Fibroblast of skin of scalp (primary cell): ENCODE measurements at places on chromosomes 1 and 21.

- no peak for DNase-seq
These were observed 9.8 kb downstream of the C8A start for GRCh38 chr1:56864430-56864829.

DNA sequence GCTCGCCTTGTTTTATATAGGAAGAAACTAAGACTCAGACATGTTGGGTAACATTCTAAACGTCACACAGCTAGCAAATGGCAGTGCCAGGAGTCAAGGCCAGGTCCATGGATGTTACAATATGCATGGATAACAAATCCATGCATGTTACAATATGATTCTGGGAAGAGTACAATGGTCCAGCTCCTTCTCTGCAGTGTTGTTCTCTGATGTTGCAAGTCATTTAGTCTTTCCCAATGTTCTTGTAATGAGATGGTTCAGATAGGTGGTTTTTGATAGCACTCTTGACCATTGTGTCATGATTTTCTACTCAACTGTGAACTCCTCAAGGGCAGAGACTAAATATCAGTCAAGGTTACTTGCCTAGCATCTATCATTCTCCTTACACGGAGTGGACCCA is 15.7 kb upstream of the LRRN2 start:
- no peak for DNase-seq

- DNase-seq = no peak
These were observed 20.3 kb upstream of the CLSTN1 start for GRCh38 chr1:9844106-9844505.

DNA sequence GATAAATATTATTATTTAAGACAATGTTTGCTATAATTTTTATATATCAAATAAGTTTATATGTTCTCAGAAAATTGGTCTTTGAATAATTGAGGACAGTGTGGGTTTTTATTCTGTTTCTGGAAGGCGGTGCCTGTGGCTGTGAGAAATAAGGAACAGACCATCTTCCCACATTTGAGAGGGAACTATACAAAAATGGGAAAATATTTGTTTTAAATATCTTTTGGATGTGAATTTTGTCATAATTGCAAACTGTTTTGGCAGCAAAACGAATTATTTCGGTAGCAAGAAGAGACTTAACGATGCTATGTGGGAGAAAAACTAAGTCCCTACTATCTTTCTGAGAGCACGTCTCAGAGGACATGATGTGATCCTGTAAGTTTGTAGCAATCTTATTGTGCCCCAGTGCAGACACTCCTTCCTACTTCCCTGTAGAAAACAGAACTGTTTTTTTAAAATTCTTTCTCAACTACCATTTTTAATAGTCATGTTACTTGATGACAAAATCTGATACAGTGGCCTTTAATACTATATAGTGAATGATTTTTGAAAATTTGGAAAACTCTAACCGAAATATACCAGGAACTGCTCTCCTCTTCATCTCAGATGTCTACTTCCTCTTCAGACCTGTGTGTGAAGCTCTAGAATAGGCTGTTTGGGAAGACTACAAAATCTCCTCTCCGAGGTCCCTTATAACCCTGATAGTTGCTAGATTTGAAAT is 25.4 kb downstream of the PTPRC start:
- DNase-seq = no peak

- DNase-seq = no peak
These were observed 143.5 kb upstream of the GORAB start for GRCh38 chr1:170388489-170388888.

- DNase-seq = peak; percentile 49
These were observed 171.2 kb downstream of the LTN1 start for GRCh38 chr21:28821276-28822122.

GRCh38 chr1:244406337-244406736 is 45.4 kb downstream of the ADSS2 start:
- no peak for DNase-seq

- DNase-seq = peak; percentile 11
These were observed 181.2 kb downstream of the DPYD start for GRCh38 chr1:97739596-97740103.

DNA sequence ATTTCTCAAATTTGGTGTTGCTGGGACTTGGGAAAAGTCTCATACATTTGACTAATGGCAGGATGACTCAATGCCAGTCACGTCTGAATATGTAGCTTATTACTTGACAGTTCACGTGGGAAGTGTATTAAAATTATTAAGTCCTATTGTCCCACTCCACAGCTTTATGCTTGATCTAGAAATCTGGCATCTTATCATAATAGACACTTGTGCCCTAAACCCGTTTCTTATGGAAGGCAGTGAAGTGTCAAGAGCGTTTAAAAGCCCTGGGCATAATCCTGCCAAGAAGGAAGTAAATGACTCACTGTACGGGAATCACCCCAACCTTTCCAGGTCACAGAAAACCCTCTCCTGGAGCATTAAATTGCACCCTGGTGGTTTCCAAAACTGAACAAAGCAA is 207.4 kb downstream of the APP start:
- DNase-seq = no peak

DNA sequence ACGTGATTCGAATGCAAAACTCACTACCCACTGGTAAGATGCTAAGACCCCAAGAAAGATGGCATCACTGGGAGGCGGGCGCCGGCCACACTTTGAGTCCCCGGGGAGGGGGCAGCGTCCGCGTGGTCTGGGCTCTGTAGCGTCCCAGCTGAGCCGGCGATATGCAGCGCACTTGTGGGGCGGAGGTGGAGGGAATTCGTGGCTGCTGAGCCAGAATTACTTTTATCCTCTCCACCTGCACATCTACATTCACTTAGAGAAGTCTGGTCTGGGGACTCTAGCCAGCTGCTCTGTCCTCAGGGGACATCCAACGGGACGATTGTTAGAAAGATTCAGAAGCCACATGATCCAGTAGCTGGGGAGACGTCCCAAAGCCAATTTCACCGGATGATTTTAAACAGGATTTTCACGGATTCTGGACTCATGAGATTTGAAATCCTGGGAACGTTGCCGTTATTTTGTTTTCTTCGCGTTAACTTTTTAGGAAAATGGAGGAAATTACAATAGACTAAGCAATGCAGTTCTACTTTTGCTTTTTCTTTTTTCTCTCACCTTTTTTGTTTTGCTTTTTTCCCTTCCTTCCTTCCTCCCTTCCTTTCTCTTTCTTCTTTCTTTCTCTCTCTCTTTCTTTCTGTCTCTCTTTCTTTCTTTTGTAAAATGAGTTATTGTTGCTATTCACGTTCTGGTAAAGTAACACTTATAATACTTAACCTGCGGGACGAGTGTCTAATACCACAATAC is 1.3 kb downstream of the JAM2 start:
- DNase-seq = peak; percentile 15

DNA sequence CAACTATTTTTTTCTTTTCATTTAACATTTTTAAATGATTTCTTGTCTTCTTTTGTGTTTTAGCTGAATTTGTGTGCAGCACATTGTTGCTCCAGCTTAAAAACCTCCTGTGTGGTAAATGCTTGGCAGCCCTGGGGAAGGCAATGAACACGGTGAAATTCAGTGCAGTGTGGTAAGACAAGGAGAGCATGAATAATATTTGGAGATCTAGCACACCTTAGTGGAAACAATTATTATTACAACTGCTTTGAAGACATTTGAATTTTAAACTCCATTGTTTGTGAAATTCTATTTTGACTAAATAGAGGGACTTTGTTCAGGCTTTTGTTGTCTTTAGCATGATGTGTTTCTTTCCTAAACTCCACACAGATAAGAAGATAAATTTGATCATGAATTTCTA is 242.6 kb upstream of the CXADR start:
- DNase-seq = peak; percentile 52

GRCh38 chr1:17369466-17369865 is 2.5 kb upstream of the PADI6 start:
- DNase-seq = no peak

DNA sequence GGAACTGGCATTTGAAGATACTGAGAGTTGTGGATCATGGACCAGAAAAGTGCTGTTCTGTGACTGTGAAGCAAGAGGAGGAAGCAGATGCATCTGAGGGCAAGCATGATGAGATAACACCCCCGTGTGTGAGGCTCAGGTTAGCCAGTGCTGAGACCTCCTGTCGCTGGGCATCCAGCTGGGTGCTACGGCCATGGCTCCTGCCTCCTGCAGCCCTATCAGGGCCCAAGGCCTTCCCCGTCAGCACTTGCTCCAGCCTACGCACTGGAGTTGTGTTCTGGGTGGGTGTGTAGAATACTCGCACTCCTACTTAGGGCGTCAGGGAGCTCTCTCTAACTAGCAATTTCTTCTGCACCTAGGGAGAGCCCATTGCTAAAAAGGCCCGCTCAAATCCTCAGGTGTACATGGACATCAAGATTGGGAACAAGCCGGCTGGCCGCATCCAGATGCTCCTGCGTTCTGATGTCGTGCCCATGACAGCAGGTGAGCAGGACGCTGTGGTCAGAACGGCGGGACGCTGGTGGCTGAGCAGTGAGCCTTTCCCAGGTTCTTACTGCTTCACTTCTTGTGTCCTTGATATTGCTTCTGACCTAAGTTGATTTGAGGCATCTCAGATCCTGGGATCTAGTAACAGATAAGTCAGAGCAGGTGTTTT is 6.5 kb downstream of the PPIE start:
- no peak for DNase-seq

DNA sequence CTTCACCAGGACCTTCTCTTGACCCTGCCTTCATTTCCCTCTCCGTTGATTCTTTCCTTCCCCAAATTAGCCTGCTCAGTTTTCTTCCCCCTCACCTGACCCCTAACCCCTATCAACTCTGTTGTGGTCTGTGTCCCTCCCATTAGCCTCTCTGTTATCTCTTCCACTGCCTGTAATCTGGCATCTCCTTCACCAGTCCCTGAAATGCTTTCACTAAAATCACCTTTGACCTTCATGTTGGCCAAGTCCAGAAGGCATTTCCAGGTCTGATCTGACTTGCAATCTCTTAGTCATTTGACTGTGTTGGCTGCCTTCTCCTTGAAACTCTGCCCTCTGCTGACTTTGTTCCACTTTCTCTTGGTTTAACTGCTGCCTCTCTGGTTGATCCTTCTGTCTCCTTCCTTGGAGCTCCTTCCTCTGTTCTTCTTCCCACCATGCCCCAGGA is 28.2 kb downstream of the ATP8B2 start:
- peak; percentile 33 for DNase-seq

- peak; percentile 40 for DNase-seq
These were observed 193.2 kb downstream of the FMN2 start for GRCh38 chr1:240284656-240285414.

DNA sequence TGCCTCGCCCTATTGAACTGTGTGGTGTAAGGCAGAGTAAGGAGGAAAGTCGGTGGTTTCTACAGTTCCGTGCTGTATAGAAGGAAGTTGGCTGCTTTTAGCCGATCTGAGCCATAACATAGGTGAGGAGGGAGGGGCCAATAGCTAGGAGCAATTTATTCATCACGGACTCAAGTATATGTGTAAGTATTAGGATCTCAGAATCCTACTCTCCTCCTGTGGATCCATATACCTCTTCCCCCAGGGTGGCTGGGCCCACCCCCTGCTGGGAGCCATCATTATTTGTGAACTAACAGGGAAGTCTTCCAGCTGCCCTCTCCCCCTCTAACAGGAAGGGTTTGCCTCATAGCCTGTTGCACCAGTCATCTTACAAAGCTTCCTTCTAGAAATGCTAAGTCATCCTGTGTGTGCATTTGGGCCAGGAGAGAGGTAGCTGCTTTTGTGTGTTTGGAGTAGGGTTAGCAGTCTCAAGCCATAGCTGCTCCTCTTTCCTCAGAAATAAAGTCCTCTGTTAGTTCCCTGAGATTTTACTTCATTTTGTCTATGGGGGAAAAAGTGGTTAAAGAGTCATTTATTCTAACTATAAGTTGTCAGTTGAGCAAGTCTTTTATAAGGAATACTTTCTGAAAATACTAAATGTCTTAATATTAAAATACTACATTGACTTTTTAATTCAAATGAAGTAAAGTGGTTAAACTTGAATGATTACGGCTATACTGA is 14.9 kb upstream of the CENPS start:
- DNase-seq = peak; percentile 70

- DNase-seq = no peak
These were observed 293.2 kb downstream of the DSCAM start for GRCh38 chr21:40553781-40554180.

DNA sequence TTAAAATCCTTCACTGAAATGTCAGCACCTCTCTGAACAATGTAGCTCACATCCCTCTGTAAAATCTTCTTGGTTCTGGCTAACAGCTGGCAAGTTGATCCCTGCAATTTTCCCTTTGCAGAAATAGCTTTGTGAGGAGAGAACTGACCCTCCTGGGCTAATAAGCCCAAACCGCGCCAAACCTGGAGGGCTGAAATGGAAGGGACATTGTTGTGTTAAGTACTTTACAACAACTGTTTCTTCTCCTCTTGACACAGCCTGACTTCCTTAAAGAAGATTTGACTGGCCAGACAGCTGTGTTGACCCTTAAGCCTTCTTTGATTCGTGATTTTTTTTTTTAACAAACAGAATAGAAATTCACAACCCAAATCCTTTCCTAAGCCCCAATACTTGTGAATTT is 5.7 kb downstream of the LMX1A start:
- no peak for DNase-seq

DNA sequence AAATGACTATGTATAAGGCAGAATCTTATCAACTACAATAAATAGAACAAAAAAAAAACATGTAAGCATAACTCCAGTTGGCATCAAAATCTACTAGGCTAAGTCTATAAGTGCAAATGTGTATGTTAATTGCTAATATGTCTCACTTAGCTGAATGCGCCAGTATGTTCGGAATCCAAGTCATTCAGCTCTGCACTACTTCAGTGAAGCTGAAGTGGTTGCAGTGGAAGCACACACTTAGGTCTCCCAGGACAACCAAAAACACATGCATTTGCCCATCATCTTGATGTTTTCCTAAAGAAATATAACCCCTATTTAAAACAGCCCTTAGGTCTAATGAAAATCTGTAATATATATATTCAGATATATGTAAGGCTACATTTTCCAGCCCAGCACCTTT is 41.0 kb upstream of the RGS2 start:
- no peak for DNase-seq

- no peak for DNase-seq
These were observed 220.5 kb downstream of the FOXD2 start for GRCh38 chr1:47658161-47658920.

DNA sequence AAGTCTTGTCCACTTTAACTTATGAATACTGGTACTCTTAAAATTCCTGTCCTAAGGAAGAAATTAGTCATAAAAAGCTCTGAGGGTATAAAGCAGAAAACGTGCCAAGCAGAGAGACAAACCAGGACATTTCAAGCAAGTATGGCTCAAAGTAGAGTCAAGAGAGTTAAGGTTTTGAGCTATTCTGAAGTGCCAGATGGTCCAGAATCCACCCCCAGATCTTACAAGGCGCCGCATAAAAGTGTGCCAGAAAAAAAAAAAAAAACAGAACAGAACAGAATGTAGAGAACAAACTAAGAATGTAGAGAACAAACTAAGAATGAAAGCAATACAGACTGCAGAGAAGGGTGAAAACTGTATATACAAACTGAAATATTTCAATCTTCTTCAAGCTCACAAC is 12.5 kb downstream of the EPS15 start:
- peak; percentile 84 for DNase-seq

- peak; percentile 65 for DNase-seq
These were observed 44.1 kb upstream of the BCL10 start for GRCh38 chr1:85320371-85321131.

- DNase-seq = no peak
These were observed 1.2 kb downstream of the MAN1A2 start for GRCh38 chr1:117368116-117369108.
